ENCODE measurements at places on chromosomes 5 and 9.

- no peak for DNase-seq
These were observed 107.7 kb upstream of the EQTN start for GRCh38 chr9:27404661-27405060.

DNA sequence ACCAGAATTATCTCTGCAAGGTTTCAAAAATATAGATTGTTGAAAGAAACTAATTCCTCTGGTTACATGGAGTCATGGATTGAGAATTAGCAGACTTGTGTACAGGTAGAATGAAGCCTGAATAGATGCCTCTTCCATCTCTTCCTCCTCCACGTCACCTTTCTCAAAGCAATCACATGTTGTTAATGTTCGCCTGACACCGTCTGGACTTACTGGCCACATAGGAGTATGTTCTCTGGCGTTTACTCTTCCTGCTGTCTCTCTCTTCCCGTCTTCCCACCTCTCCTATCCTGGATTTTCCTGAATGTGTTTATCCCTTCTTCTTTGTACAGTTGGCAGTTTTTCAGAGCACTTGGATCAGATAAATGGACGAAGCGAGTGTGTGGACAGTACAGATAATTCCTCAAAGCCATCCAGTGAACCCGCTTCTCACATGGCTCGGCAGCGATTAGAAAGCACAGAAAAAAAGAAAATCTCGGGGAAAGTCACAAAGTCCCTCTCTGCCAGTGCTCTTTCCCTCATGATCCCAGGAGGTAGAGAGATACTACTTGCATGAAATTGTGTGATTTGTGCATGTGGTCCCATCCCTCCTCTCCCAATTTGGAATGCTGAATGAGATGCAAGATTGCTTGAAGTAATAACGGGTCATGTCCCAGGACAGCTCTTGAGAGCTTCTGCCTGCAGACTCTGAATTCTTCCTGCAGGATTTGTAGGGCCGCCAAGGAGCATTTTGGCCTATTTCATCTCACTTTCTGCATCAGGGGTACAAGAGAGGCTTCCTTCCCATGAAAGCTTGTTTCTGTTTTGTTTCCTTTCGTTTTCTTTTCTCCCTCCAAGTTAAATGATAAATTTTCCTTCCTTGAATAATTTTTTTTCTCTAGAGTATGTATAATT is 47.3 kb downstream of the CD180 start:
- no peak for DNase-seq

GRCh38 chr5:54551926-54552325 is 34.4 kb downstream of the SNX18 start:
- DNase-seq, result no peak

- no peak for DNase-seq
These were observed 20.2 kb downstream of the ZNF474 start for GRCh38 chr5:122149321-122150090.

GRCh38 chr9:8696516-8696915 is 896.9 kb upstream of the DMAC1 start:
- no peak for DNase-seq

GRCh38 chr9:24118190-24118589 is 292.1 kb upstream of the ELAVL2 start:
- no peak for DNase-seq

DNA sequence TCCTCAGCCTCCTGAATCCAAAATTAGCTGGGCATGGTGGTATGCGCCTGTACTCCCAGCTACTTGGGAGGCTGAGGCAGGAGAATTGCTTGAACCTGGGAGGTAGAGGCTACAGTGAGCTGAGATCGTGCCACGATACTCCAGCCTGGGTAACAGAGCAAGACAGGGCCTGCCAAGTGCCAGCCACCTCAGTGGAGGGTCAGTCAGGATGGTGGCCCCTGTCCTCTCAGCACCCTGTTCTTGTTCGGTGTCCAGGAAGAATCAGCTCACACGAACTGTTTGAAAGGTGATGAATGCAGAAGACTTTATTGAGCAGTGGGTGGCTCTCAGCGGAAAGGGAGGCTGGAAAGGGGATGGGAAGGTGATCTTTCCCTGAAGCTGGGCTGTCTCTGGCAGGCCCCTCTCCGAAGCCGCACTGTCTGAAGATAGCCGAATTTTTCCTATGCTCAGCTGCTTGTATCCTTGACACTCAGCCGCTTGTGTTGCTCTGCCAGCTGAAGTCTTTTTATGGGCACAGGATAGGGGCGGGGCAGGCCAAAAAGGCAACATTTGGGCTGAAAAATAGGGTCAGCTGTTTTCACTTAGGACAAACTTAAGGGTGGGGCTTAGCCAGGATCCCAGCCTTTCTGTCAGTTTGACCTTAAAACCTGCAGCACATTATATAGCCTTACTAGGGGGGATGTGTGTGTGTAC is 50.9 kb downstream of the UBE2R2 start:
- no peak for DNase-seq

All from stimulated activated CD8-positive, alpha-beta memory T cell treated with anti-CD3 and anti-CD28 coated beads, Interleukin-4, amount 100 ng/mL, for 1 hour (primary cell).